Stimulated activated CD4-positive, alpha-beta T cell treated with anti-CD3 and anti-CD28 coated beads, Interleukin-1b, Interleukin-23, amount 100 ng/mL, for 4 hours (primary cell): ENCODE measurements at places on chromosomes 7 and 10.

GRCh38 chr10:65377687-65378086, 1548.1 kb upstream of the LRRTM3 start:
- DNase-seq: no peak

- no peak for DNase-seq
Measured at GRCh38 chr7:116142850-116143249, 67.5 kb upstream of the TES start.

- no peak for DNase-seq
Measured at GRCh38 chr10:89007129-89007893, 16.7 kb downstream of the FAS start.

DNA sequence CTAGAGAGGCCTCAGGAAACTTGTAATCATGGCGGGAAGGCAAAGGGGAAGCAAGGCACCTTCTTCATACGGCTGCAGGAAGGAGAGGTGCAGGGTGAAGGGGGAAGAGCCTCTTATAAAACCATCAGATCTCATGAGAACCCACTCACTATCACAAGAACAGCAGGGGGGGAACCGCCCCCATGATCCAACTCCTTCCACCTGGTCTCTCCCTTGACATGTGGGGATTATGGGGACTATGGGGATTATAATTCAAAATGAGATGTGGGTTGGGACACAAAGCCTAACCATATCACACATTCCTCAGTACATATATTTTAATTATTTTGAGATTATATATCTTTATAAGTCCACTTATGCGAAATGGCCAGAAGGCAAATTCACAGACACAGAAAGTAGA, 8.9 kb downstream of the HK1 start:
- no peak for DNase-seq

GRCh38 chr7:69880840-69881239, 282.6 kb downstream of the AUTS2 start:
- DNase-seq: no peak

- DNase-seq: no peak
Measured at GRCh38 chr10:122519144-122519543, 41.4 kb upstream of the DMBT1 start.

- no peak for DNase-seq
Measured at GRCh38 chr7:50836646-50837045, 54.0 kb upstream of the GRB10 start.

GRCh38 chr7:96778263-96778662, 68.6 kb upstream of the SEM1 start:
- DNase-seq: no peak

DNA sequence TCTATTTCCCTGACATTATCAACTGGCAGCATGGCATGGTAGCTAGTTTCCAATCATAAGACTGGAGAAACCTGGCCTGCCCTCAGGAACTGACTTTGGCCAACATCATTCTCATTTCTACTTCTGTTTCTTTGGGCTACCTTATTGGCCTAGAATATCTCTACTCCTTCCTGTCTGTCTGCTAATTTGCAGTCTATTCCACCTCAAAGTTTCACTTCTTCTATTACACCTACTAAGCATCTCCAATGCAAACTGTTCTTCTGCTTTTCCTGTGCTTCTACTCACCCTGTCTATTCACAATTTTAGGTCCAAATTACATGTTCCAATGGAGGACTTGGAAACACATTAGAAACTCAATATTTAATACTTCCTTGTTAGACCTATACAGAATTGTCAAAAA, 65.6 kb downstream of the ZNF503 start:
- no peak for DNase-seq

GRCh38 chr10:70309661-70310060, 25.9 kb upstream of the NPFFR1 start:
- no peak for DNase-seq

GRCh38 chr10:7385114-7385513, 25.7 kb downstream of the SFMBT2 start:
- no peak for DNase-seq

DNA sequence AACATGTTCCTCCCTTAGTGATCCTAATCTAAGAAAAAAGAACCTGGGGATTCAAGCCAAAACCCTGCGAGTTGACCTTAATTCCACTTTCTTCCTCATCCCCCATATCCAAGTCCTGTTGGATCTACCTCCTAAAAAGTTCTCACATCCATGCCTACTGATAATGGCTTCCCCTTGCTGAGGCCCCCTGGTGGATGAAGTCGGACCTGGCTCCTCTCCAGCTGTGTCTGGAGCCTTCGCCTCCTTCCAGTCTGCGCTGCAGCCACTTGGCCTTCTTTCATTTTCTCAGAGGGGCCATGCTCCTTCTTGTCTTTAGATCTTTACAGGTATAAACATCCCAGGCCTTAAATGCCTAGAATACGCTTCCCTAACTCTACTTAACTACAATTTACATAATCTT, 8.1 kb downstream of the PDE1C start:
- DNase-seq: no peak

DNA sequence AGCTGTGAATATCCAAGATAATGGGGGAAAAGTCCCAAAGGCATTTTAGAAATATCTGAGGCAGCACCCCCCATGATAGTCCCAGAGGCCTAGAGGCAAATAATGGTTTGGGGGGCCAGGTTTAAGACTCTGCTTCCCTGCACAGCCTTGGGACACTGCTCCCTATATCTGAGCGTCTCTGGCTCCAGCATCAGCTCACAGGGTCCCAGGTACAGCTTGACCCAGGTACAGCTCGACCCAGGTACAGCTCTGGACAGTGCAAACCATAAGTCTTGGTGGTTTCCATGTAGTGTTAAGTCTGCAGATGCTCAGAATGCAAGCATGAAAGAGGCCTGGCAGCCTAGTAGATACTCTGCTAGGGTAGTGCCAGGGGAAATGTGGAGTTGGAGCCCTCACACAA, 47.0 kb upstream of the VWDE start:
- DNase-seq: no peak

DNA sequence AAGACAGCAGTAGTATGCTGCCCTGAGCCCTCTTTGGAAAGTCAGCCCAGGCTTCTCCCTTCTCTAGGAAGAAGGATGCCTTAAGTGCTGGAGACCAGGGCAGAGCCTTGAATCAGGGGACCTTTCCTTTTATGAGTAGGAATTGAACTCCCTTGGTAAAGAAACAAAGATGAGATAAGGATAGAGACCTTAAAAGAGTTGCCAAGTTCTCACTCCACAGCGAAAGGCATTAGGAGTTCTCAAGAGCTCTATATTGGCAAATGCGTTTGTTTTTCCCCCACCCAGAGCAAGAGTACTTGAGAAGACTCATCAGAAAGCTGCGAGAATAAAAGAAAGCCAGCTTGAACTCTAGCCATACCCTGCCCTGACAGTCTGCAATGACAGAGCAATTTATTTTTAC, 72.9 kb upstream of the OGDHL start:
- no peak for DNase-seq

DNA sequence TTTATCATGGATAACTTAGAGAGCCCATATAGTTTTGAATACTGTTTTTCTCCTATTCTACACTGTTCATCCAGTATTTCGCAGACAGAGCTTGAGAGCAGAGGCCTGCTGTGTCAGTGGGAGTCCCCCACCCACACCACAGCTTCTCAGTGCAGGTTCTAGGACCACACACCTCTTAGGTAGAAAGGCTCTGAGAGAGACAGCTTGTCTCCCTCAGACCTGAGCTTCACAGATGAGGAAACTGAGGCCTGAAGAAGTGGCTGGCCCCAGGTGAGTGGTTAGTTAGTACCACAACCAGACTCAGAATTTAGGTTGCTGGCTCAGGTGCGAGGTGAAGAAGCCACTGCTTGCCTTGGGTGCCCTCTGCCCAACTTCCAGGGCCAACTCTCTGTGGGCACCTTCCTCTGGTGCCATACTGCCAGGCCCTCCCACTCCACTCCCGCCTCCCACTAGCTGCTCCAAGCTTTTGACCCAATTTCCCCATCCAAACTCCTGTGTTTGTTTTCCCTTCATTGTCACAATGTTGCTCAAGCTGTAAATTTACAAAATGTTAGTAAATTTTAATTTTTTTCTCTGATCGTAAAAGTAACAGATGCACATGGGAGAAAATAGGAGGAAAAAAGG, 7.6 kb upstream of the HILPDA start:
- DNase-seq: no peak

DNA sequence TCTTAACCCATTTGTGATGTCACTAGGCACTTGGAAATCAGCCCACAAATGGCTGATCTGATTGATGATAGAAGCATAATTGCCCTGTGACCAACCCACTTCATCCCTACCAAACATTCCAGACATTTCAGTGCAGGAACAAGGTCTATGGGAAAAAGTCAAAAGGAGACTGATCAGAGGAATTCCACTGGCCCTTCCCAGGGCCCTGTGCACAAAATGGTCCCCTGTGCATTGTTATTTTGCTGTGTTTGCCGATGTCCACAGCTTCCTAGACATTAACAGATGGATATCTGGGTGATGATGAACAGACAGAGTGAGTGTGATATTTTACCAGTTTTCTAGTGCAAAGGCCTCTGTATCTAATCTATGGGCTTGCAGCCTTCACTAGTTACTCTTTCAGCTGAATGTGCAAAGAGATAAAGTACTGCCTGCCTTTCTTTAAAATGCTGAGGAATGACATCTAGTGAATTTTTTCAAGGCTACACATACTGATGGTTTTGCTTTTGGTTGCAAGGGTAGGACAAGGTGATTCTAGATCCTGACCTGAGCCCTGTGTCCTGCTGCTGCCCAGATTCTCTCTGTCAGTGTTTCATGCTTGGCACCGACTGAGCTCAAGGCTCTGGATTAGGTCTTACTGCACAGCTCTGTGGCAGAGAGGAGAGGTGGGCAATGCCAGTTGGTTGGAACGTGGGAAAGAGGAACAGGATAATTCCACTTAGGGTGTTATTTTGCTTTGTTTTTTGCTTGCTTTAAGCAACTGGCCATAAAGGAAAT, 55.4 kb downstream of the CALD1 start:
- DNase-seq: no peak
